Placental epithelial cell (primary cell): ENCODE measurements at places on chromosomes 16 and 17. TPM values are rescaled to one million over a fixed set of nuclear protein-coding genes. Genes with fewer than 3 reads are reported as not detected.

The COX6A2 gene
- total RNA-seq = not detected in 2 replicates

The CIBAR2 gene
- total RNA-seq = not detected in 2 replicates

The MEFV gene
- 0.22 TPM in 1 of 2 replicates, not detected in the other for total RNA-seq

The PTX4 gene
- not detected in 2 replicates for total RNA-seq

The ACSF3 gene
- 16.5 and 22.3 TPM in 2 replicates for total RNA-seq

The ABCA3 gene
- under 0.01 TPM in 2 replicates for total RNA-seq

The CDYL2 gene
- 0.22 and 0.39 TPM in 2 replicates for total RNA-seq
